ENCODE measurements at places on chromosomes 4 and X.

- no peak for DNase-seq
Measured at GRCh38 chr4:139144161-139144859, 32.7 kb downstream of the ELF2 start.

DNA sequence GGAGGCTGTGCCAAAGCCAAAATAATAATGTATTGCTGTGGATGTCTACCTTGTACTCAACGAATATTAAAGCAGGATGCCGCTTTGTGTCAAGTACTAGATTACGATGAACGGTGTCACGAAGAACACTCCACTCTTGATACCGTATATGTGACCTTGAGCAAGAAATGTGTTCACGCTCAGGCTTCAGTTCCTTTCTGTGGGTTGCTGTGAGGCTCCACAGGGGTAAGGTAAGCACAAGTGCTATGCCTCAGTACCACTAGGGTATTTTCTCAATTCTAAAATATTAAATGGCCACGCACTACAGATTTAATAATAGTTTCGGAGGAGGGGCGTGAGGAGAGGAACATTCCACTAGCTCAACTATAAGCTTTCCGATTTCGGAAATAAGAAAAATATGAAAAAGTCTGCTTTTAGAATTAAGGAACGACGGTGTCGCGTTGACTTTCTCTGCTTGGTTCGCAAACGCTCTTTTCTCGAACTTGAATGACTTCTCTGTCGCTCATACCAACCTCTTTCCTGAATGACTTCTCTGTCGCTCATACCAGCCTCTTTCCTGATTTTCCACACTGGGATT lies 607 bp upstream of the SCOC start:
- DNase-seq = peak; percentile 61

GRCh38 chr4:104596189-104596588 lies 101.5 kb upstream of the CXXC4 start:
- no peak for DNase-seq

DNA sequence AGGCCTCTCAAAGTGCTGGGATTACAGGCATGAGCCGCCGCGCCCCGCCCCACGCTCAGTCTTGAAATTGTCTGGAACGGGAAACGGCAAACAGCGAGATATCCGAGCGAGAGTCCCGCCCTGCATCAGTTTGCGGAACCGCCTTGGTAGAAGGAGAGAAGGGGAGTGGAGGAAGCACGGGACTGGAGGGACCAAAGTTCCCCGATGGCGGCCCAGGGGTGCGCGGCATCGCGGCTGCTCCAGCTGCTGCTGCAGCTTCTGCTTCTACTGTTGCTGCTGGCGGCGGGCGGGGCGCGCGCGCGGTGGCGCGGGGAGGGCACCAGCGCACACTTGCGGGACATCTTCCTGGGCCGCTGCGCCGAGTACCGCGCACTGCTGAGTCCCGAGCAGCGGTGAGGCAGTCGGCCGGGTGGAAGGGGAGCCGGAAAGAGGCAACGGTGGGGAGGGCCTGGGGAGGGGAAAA lies at the start of gene BST1:
TSS of gene BST1 (plus strand) at position 125 of the 463 bp plus-strand sequence. CDS start at position 205, 80 bp downstream.
- DNase-seq = no peak

DNA sequence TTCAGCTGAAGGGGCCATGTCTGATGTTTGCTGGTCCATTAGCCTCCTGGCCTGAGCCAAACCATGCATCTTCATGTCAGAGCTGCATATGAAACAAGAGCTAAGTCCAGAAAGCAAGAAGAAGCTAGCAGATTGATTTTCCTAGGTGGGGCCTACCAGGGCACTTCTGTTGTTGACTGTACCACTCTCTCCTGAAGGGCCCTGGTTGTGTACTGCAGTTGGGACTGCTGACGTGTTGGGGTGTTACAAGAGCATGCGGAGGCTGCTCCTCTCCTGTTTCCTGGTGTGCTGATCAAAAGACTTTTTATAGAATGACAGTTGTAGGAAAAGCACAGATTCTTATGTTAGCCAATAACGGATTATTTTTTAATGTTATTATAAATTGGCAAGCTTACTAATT lies 145.1 kb downstream of the TBL1X start:
- DNase-seq = no peak

- DNase-seq = no peak
Measured at GRCh38 chr4:173119818-173120217, 48.8 kb upstream of the GALNT7 start.

DNA sequence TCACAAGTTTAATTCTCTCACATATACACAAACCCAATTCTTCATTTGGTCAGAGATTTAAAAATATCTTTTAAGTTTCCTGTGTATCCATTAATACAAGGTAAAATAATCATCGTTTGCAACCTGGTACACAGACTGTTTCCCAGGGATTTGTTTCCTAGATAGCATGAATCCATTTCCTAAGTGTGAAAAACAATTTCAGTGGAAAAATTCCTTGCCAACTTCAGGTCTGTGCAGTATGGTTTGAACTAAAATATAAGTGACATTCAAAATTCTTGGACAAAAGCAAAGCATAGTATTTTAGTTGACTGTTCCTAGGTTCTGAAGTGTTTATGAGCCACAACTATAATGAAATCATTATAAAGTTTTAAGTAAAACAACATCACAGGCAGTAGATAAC lies 24.4 kb downstream of the NAF1 start:
- DNase-seq = no peak

- DNase-seq = no peak
Measured at GRCh38 chrX:34406580-34406979, 250.5 kb downstream of the TMEM47 start.

- DNase-seq = no peak
Measured at GRCh38 chr4:106486533-106486932, 118.0 kb upstream of the GIMD1 start.

GRCh38 chr4:39502019-39502663 lies 25.1 kb downstream of the UGDH start:
- DNase-seq = no peak

GRCh38 chrX:44400588-44400987 lies 57.1 kb upstream of the EFHC2 start:
- DNase-seq = no peak

DNA sequence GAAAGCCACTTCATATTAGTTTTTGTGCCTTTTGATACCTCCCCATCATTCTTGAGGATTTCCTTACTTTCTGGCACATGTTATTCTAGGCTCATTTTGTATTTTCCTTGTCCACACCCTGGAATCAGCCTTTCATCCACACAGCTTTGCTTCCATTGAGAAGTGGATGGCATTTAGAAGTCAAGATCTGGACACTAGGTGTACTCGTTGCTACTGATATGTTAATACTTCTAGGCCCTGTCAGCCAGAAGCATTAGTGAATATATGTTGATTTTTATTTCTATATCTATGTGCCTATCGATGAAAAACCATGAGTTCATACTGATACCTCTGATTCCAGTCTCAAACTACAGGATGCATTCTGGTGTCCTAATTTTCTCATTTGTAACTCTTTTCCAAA lies 73.2 kb downstream of the ARHGAP24 start:
- no peak for DNase-seq

DNA sequence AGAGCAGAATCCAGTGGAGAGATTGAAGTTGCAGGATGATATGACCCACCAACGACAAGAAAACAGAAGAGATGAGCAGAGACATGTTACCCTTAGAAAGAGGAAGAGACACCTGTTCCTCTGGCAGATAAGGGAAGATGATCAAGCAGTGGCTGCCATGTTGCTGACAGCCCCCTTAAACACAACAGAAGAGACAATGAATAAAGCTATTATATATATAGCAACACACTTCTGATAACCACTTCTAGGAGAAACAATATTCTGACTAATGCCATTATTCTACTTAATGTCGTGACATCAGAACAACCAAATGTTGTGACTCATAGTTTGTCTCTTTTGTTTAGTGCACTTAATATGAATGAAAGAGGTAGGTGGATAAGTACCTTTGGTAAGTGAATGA lies 44.9 kb downstream of the SH3RF1 start:
- no peak for DNase-seq

DNA sequence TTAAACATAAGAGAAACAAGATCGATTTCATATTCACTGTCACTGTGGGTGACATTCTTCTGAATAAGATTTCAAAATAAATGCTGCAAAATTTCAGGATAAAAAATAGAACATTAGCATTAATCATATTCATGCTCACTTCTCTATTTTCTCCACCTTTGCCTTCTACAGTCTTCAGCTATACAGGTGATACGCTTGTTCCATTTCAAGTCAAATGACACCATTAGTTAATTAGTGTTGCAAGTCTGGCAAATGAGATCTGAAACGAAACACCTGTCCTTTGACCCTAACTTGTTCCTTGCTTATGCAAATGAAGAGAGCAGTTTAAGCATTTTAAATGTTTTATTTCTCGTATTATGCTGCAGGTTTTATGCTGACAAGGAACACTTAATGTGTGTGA lies 667.5 kb upstream of the MAGEB2 start:
- no peak for DNase-seq

GRCh38 chr4:109134921-109135320 lies 167.5 kb downstream of the COL25A1 start:
- no peak for DNase-seq

DNA sequence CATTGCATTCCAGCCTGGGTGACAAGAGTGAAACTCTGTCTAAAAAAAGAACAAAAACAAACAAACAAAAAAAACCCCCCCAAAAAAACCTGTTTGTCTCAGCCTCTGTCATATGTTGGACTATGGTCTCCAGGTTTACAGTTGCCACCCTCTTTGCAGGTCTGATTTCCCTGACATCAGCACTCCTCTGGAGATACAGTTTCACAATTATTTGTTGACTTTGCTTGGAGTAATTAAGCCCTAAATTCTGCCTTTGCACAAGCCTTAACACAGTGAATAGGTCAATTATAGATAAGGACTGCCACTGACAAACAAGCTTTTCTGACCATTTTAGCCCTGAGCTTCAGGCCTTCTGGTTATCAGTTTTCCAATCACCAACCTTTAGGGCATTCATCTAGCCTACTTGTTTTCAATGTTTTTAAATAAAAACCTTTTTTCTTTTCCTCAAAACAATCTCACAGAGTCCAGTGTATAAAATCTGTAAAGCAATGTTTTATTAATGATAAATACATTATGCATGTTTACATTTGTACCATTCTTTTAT lies 20.4 kb upstream of the MAPK10 start:
- DNase-seq = no peak

- no peak for DNase-seq
Measured at GRCh38 chrX:99909946-99910345, 500.1 kb downstream of the PCDH19 start.

GRCh38 chr4:156190615-156191014 lies 236.9 kb upstream of the CTSO start:
- no peak for DNase-seq

- DNase-seq = no peak
Measured at GRCh38 chr4:176099314-176099713, 33.7 kb downstream of the WDR17 start.

- no peak for DNase-seq
Measured at GRCh38 chr4:110055158-110055768, 142.6 kb downstream of the EGF start.

DNA sequence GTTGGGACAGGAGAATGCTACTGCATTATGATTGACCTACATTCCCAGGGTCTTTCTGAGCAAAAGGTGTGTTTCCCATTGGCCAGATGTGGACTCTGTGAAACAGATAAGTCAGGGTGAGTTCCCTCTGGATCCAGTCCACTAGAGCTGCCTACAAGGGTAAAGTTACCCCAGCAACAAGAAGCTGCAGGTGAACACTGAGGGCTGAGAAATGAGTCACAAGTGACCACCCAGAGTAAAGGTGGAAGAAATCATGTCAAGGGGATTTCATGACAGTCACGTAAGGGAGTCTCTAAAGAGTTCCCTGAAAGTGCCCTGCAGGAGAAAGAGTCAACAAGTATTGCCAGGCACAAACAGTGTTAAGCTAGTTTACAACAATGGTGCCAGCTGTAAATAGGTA lies 16.3 kb downstream of the F8A1 start:
- DNase-seq = no peak

GRCh38 chr4:89303177-89303576 lies 4.4 kb downstream of the GPRIN3 start:
- no peak for DNase-seq

GRCh38 chr4:76703676-76704075 lies 194.3 kb downstream of the SOWAHB start:
- no peak for DNase-seq

DNA sequence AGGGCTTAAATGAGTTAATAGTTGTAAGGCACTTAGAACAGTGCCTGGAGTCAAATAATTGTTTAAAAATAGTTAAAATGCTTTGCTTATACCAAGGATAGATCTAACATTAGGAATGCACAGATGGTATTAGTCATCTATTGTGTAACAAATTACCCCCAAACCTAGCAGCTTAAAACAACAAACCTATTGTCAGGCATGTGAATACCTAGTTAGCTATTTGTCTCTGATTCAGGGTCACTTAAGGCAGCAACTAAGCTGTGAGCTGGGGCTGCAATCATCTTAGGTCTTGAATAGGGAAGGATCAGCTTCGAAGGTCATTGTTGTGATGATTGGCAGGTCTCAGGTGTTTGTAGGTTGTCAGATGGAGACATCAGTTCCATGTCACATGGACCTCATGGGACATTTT lies 42.4 kb upstream of the AGA start:
- DNase-seq = no peak

- no peak for DNase-seq
Measured at GRCh38 chr4:76637712-76638361, 202.8 kb downstream of the SHROOM3 start.

- no peak for DNase-seq
Measured at GRCh38 chr4:99071159-99071558, 17.4 kb downstream of the ADH5 start.

- DNase-seq = no peak
Measured at GRCh38 chrX:20951016-20951810, 423.0 kb upstream of the CNKSR2 start.

DNA sequence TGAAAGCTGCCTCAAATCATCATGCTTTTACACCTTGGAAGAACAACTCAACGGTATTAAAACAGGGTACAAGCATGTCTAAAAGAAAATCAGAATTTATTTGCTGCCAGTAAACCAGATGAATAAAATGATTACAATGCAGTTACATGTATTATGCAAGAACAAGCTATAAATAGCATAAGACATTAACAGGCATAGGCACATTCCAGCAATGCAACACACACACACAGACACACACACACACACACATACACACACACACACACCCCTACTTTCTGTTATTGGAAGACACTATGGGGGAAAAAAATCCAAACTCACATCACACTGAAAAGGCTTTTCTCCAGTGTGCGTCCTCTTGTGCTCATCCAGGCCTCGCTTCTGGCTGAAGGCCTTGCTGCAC lies 212.5 kb downstream of the PRDM5 start:
- DNase-seq = no peak

Measured in Karpas-422 (cell line).